ENCODE measurements at places on chromosomes 11 and 22.

DNA sequence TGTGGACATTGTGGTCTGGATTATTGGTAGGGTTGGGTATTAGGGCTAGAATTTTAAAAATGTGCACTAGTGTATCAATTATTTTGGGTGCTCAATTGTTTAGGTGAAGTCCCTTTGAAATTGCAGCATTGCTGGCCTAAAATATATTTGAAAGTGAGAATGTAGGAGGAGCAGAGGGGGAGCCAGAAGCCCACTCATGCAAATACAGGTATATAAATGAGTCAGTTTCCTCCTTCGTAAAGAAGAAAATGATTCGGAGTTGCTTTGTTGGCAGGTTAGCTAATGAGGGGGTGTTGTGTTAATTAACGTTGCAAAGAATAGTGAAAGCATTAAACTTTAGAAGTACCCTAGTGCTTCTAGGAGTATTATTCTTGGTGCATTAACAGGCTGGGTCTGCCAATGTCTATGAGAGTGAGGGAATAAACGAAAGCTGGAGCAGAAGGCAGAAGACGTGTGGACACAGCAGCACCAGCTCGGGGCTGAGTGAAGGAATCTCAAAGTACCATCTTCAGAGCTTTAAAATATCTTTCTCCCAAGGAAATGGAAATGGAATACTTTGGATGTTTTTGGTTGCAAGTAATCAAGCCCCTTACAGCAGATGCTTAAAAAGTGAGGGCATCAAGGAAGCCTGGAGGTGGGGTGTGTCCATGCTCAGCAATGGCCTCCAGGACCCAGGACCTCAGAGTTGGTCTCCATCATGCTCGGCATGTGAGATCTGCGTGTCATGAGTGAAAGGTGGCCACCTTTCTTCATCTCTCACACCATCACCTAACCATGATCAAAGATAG, 522.9 kb downstream of the NTM start:
- no peak for DNase-seq

- no peak for DNase-seq
These were observed 24.5 kb downstream of the GAS2 start for GRCh38 chr11:22690871-22691270.

GRCh38 chr22:19240813-19241592, 50.5 kb downstream of the CLTCL1 start:
- no peak for DNase-seq

GRCh38 chr11:68442433-68442832, 18.1 kb upstream of the PPP6R3 start:
- no peak for DNase-seq

GRCh38 chr11:3202759-3203158, 15.9 kb downstream of the MRGPRG start:
- DNase-seq: no peak
